Effector CD4-positive, alpha-beta T cell (primary cell): ENCODE measurements at places on chromosomes 11 and 22.

- no peak for DNase-seq
These were observed at the start of gene IL18BP for GRCh38 chr11:71998649-71999310. TSS of gene IL18BP (plus strand) at chr11:71998909. CDS start at chr11:71999985, 1,076 bp downstream.

GRCh38 chr22:49994361-49995040 lies 18.1 kb downstream of the IL17REL start:
- no peak for DNase-seq

DNA sequence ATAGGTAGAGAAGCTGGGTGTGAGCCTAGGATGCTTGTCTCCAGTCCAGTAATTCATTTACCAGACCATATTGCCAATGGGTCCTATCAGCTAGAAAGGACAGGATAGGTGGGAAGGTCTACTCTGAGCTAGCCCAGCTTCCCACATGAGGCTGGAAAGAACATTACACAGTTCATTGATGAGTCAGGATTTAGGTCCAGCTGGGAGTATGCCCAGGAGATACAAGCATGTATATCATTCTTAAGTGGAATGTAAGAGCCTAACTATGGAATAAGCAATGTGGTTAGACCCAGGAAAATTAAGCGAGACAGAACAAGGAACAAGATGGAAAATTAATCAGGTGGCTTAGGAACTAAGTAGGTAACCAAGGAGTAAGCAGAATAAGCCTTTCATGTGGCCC lies 59.0 kb upstream of the TBCEL start:
- DNase-seq = no peak

GRCh38 chr22:47112994-47113852 lies 350.8 kb downstream of the TBC1D22A start:
- no peak for DNase-seq

DNA sequence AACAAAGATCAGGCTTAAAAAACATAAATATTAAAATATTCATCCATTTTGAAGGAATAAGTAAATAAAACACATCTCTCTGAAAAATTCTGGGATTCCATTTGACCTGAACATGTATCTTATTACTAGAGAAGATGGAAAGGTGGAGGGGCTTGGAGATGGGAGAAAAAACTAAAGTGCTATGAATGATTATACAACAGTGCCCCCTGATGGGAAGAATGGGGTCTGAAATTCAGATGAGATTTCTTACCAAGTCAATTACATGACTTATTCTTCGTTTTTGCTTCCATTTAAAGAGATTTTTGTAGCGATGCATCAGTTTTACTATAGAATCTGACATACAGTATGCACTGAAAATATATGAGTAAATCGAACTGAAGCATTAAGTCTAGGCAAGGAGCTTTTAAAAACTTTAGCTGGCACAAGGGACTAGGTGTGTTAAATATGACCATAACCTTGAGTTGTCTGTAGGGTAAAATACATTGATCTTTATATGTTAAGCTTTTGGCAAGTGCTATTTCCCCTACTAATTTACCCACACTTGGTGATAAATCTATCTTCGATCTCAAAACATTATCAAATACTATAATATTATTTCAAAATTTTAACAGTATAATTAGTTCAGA lies 718.8 kb downstream of the CNTN5 start:
- DNase-seq = no peak

- DNase-seq = no peak
These were observed 86.1 kb upstream of the WNT7B start for GRCh38 chr22:46062971-46063631.

DNA sequence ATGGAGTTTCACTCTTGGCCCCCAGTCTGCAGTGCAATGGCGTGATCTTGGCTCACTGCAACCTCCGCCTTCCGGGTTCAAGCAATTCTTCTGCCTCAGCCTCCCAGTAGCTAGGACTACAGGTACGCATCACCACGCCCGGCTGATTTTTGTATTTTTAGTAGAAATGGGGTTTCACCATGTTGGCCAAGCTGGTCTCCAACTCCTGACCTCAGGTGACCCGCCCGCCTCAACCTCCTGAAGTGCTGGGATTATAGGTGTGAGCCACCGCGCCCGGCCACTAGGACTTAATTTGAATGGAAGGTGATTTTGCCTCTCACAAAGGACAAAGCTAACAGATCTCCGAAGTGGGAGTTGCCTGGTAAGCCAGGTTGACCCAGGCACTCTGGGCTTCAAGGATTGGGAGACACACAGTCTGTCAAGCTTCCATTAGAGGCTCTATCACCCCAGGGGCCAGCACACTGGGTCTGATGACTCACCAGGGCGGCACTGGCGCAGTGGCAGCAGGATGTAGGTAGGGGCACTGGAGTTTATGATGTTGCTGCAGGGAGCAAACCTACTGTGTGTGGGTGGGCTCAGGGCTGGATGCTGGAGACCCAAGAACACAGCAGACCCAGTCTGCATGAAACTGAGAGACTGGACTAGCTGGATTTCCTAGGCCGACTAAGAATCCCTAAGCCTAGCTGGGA lies 17.8 kb upstream of the KCTD14 start:
- no peak for DNase-seq

- DNase-seq = no peak
These were observed 35.5 kb downstream of the POLR3H start for GRCh38 chr22:41508770-41509170.

DNA sequence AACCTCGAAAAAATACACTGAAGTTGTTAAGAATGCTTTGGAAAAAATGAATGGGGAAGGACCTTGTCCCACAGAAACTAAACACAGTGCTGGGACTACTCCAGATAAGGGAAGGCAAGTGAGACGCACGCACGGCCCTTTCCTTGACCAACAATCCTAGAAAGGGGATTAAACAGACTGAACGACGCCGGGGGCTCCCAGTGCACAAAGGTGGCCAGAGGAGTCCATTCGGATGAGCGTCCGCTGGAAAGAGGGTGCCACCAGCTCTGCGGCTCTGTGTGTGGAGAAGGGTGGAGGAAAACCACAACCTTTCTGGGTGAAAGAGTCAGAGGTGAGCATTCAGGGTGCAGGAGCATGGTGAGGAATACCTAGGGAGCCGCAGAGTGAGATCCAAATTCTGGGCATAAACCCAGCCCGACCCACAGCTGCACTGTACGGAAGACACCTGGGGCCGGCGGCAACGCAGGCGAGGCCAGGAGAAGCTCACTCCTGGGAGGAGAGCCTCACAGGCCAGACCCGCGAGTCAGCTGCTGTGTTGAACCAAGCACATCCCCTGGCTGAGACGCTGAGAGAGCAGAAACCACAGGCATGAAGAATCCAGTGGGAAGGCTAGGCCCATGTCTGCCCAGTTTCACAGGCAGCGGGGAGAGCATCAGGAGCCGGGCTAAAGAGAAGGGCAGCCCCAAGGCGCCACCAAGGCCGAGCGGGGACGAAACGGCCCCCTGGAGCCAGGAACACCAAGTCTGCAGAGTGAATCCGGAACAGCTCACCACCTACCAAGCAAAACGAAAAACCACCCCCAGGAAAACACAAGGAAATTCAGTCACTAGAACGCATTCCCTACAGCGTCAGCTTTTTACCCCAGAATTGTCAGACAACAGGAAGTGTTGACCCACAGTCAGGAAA lies 177.1 kb downstream of the BRD1 start:
- no peak for DNase-seq

DNA sequence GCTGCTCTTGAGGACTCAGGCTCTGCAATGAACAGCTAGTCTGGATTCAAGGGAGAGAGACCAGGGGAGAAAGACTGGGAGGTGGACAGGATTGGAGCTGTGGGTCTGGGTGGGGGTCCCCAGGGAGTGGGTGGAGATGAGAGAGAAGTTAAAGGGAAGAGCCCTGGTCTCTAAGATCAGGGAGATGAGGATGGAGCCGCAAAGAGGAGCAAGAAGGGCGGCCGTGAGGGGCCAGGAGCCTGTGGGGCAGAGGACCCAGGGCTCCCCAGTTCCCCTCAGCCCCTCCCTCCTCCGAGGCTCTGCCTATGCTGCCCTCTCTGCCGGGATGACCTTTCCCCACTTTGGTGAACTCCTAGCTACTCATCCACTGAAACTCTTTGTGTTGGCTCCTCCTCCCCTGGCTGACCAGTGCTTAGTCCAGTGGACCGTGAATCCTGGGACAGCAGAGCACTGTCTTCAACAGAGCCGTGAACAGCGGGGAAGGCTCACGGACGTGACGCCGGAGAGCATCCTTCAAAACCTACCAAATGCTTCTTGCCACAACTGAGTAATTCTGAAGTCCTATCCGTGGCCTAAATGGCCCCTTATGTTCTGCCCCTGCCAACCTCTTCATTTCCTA lies 16.4 kb upstream of the RFPL3 start:
- DNase-seq = no peak

- no peak for DNase-seq
These were observed 21.6 kb upstream of the SUSD2 start for GRCh38 chr22:24159650-24160049.

DNA sequence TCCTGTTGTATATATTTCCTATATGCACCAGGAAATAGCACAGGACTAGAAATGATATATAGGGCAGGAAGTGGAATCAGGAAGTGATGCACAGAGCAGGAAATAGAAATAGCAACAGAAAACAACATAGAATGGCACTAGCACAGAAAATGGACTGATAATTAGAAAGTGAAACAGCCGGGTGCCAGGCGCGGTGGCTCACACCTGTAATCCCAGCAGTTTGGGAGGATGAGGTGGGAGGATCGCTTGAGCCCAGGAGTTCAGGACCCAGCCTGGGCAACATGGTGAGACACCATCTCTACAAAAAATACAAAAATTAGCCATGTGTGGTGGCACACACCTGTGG lies 10.0 kb upstream of the RELT start:
- DNase-seq = no peak

DNA sequence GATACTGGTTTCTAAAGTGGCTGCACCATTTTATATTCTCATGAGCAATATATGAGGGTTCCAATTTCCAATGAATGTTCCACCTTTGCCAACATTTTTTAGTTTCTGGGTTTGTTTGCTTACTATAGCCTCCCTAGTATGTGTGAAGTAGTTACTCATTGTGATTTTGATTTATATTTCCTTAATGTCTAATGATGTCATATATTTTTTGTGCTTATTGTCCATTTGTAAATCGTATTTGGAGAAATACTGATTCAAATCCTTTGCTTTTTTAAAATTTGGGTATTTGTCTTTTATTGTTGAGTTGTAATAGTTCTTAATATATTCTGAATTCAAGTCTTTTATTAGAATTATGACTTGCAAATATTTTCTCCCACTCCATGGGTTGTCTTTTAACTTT lies 161.0 kb upstream of the C11orf58 start:
- no peak for DNase-seq

DNA sequence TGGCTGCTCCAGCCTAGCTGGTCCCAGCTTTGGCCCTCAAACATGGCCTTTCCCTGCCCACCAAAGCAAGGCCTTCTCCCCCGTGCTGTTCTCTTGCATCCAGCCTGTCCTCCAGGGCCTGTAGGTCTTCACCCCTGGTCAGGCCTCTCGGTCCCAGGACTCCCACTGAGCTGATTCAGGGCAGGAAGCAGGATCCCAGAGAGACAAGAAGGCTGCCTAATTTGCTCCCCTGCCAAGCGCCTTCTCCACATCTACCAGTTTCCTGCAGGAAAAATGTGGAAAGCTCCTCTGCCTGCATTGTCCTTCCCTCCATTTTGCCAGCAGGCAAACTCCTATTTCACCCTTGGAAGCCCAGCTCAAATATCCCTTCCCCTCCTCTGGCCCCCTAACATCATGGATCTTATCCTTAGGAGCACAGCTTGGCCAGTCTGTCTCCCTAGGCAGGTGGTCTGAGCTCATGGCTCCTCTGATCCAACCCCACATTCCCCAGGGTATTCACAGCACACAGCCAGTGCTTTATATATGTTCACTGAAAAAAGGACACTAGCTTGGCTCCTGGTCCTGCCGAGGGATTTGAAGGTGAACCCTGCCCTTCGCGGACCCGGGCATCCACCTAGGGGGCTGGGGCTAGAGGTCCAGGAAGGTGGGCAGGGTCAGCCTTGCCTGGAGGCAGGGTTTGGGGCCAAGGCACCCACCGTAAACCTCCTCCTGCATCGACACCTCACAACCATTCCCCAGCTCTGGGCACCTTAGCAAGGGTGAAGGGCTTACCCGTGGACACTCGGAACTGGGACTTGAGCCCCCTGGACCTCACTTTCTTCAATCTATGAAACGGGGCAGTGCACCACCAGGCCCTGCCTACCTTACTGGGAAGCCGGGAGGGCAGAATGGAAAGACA lies 968 bp downstream of the RHBDD3 start:
- no peak for DNase-seq

DNA sequence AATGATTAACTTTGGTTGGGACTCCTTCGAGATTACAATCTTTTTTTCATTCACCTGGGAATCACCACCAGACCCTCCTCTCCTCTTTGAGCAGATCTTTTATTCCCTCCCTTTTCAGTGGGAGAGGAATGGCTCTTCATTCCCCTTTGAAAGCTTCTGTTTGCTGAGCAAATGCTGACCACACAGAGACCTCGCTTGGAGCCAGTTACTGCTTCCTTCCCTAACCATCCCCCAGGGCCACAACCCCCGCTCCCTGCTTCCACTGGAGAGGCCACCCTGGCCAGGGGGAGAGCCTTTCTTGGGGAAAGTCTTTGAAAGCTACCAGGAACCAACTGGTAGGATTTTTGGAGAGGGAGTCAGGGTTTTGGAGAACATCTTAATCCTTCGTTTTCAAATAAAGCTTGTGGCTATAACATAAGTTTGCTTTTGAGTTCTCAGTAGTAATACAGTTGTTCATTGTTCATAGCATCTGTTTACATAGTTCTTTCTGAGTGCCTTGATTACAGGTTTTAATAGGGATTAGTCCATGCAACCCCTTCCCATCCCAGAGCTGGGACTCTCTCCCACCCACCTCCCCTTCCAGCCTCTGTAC lies 138.4 kb downstream of the DBX1 start:
- DNase-seq = no peak

DNA sequence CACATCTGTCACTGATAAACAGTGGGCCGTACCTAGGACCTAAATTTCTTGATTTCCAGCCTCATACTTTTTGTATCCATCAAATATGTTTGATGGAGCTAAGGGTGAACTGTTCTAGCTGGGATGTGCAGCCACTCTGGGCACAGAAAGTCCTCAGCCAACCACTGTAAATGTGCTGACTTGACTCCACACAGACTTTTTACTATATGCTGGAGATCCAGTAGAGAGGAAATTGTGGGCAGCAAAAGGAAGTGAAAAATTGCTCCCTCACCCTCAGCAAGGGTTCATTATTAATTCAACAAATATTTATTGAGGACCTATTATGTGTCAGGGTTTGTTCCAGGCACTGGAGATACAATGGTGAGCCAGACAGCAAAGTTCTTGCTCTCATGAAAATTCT lies 54.2 kb upstream of the AMPD3 start:
- DNase-seq = no peak

DNA sequence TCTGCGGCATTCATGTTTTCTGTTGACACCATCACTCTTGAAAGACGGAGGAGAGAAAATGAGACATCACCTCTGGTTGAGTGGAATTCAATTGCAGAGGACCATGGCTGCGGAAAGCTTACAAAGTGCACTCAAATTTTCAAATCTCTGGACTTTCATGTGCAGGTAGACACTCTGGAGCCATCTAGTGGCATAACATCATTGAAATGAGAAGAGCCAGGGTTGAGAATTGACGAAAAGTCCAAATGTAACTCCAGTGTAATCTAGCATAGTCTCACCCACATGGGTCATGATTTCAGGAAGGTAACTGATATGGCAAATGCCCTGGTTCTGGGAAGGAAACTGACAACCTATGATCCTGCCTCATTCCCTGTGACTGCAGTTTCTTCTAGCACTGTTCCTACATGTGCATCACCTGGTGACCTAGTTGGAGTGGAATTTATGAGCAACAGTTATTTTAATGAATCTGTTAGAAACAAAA lies 687.8 kb downstream of the KCNA4 start:
- DNase-seq = no peak
